ENCODE measurements at places on chromosomes 16 and 17.

GRCh38 chr16:85617948-85618347 lies 4.8 kb downstream of the GSE1 start:
- no peak for DNase-seq

DNA sequence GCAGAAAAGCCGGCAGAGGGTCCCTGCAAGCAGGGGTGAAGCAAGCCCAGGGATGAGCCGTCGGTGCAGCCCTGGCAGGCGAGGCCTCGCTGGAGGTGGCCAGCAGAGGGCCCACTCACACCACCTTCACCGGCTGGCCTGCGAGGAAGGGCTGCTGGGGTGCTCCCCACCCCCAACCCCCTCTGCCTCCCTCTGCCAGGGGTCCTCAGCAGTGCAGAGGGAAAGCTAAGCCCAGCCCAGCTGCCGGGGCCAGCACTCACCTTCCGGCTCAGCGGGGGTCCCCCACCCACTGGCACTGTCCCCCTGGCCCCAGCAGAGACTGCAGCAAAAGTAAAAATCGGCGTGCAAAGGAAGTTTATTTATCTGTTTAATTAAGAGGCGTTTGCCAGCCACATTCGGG lies 113.4 kb downstream of the ENGASE start:
- peak; percentile 15 for DNase-seq

- DNase-seq, result no peak
Observed at GRCh38 chr16:12732600-12732999, 71.1 kb downstream of the CPPED1 start.

GRCh38 chr16:50303041-50303604 lies 36.8 kb downstream of the ADCY7 start:
- DNase-seq, result peak; percentile 39

GRCh38 chr16:2039274-2040031 lies 8.2 kb downstream of the NTHL1 start:
- no peak for DNase-seq

- DNase-seq, result no peak
Observed at GRCh38 chr16:4213737-4214136, 28.1 kb downstream of the SRL start.

GRCh38 chr17:1174263-1174880 lies 5.4 kb downstream of the ABR start:
- no peak for DNase-seq

- DNase-seq, result no peak
Observed at GRCh38 chr17:64572682-64573154, 65.9 kb downstream of the CEP95 start.

DNA sequence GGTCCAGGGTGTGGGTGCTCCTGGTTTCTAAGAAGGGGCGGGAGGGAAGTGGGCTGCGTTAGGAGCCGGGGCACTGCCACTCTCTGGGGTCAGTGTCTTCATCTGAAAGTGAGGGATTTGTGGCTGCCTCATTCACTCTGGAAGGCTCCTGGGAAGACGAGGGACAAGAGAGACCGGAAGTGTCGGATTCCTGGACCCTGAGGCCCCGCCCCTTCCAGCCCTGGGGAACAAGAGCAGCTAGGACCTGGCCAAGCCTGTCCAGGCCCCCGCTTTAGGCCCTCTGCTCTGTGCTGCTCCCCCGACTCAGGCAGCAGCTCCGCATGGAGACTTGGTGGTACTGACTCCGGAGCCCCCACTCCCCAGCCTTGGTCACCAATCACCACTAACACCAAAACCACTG lies 6.5 kb downstream of the LGALS3BP start:
- no peak for DNase-seq

GRCh38 chr17:55463600-55463999 lies 42.0 kb upstream of the MMD start:
- DNase-seq, result no peak

GRCh38 chr16:6682142-6682811 lies 650.4 kb upstream of the RBFOX1 start:
- no peak for DNase-seq
